Fibroblast of the conjunctiva (primary cell): ENCODE measurements at places on chromosomes 2 and 18.

- DNase-seq: no peak
Measured at GRCh38 chr2:17845806-17846205, 29.5 kb downstream of the MSGN1 start.

DNA sequence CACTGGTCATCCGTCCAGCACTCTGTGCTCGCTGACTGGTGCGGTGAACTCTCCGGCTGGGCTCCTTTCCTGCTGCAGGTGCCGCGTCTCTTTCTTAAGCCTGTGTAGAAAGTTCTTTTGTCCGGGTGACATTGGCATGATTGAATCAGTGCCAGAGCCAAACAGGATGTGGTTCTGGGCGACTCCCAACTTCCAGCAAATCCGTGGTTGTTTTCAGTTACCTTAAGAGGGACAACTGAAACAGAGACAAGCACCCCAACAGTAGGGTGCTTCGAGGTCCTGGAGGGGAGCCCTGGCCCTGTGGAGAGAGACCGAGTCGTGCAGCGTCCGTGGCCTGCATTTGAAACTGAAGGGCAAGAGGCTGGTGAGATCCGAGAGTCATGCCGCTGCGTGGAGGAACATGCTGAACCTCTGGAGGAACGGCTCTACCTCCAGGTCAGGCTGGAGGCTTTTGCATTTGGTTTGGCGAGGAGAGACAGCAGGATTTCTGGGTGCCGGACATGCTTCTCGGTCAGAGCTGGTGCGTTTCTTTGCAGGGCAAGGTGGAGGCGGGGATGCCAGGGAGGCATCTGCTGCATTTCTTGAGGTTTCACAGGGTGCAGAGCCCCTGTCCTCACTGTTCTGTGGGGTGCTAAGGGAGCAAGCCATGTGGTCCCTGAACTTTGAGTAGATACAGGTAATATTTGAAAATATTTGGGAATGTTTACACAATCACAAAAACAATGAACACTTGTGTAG, 26.8 kb downstream of the SH3BP4 start:
- DNase-seq: no peak

DNA sequence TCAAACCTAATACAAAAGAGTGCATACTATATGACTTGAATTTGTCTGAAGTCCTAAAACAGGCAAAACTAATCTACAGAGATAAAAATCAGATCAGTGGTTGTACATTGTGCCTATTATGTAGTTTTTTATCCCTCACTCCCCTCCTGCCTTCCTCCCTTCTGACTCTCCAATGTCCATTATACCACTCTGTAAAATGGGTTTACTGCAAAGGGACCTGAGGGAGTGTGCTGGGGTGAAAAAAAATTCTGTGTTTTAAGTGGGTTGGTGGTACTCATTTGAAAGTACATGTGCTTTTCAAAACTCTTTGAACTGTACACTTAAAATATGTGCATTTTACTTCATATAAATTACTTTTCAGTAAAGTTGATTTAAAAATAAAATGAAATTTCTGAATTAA, 89.0 kb upstream of the UBE2E3 start:
- no peak for DNase-seq

DNA sequence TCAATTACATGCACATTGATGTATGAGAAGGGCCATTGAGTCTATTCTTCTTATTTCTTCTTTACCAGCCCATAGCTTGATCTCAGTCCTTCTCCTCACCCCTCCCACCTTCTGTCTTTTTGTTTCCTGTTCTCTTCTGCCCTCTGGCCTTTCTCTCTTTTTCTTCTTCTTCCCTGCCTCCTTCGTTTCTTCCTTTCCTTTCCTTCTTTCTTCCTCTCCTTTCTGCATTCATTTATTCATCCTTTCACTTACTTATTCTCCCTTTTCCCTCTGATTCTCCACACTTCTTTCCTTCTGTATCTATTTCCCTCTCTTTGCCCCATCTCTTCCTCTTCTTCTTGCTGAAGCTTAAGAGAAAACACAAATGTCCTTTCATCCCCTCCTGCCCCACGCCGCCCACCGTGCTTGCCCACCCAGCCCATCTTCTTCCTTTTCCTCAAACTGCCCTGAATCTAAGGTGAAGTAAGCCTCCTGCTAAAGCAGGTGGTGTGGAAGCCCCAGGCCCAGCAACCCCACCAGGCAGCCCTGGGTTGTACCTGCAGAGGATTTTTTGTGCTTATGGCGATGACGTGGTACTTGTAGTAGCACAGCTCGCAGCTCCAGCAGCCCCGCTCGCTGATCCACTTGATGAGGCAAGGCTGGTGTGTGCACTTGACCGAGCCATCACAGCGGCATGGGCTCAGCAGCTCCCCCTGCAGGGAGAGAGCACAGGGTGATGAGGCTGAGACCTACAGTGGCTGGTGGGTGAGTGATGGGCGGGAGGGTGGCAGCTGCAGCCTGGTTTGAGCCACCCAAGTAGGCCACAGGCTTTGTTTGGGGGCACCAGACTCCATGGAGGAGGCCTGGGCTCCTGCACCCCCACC, 89.0 kb downstream of the MARCHF4 start:
- DNase-seq: no peak

GRCh38 chr2:205103699-205104098, 558.4 kb downstream of the PARD3B start:
- DNase-seq: no peak

- no peak for DNase-seq
Measured at GRCh38 chr2:220916931-220917330, 655.2 kb downstream of the EPHA4 start.
